ENCODE measurements at places on chromosomes 16 and 17. TPM values are rescaled to one million over a fixed set of nuclear protein-coding genes. Genes with fewer than 3 reads are reported as not detected.

DNA sequence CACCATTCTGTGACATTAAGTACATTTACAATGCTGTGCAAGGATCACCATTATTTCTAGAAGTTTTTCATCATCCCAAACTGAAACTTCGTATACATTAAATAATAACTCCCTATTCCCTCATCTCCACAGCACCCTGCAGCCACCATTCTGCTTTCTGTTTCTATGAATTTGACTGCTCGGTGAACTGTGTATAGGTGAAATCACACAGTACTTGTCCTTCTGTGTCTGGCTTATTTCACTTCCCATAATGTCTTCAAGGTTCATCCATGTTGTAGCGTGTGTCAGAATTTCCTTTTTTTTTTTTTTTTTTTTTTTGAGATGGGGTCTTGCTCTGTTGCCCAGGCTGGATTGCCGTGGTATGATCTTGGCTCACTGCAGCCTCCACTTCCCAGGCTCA, 20.4 kb downstream of the RAP1GAP2 start:
- no peak overlapping the region for H3K4me3 ChIP-seq
- H3K36me3 ChIP-seq = no peaks in the 10 kb centered on the region
- no peak for DNase-seq
- no peaks in the 10 kb centered on the region for H3K27me3 ChIP-seq
- no peak overlapping the region for H3K27ac ChIP-seq
- H3K4me1 ChIP-seq = peaks cover 10% of the 10 kb centered on the region

The PIMREG gene
- 57.0 TPM for total RNA-seq

The RAC3 gene
- total RNA-seq = 120 TPM

- no peaks in the 10 kb centered on the region for H3K4me1 ChIP-seq
- no peak for DNase-seq
- no peaks in the 10 kb centered on the region for H3K36me3 ChIP-seq
- H3K27me3 ChIP-seq = peaks cover 22% of the 10 kb centered on the region
- H3K27ac ChIP-seq = no peak overlapping the region
- no peak overlapping the region for H3K4me3 ChIP-seq
These were observed 209.7 kb upstream of the CACNG3 start for GRCh38 chr16:24046442-24046841.

The TMEM114 gene
- not detected for total RNA-seq

DNA sequence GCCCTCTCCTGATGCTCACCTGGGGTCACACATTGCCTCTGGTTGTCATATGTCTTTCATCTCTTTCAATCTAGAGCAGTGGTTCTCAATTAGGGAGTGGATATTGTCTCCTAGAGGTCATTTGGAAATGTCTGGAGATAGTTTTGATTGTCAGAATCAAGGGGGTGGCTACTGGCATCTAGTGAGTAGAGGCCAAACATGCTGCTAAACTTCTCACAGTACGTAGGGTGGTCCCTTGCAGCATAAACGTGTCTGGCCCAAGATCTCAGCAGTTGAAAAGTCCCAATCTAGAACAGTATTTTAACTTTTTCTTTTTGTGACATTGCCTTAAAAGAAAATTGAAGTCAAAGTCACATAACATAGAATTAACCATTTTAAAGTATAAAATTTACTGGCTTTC, 30.5 kb upstream of the SLC5A10 start:
- H3K4me3 ChIP-seq = no peak overlapping the region
- no peaks in the 10 kb centered on the region for H3K27me3 ChIP-seq
- peaks cover 10% of the 10 kb centered on the region for H3K4me1 ChIP-seq

- H3K4me1 ChIP-seq = peaks cover 27% of the 10 kb centered on the region
- no peak overlapping the region for H3K4me3 ChIP-seq
- H3K36me3 ChIP-seq = no peaks in the 10 kb centered on the region
- no peak for DNase-seq
These were observed 9.2 kb downstream of the ABCA3 start for GRCh38 chr16:2331199-2331930.

The PIPOX gene
- 1.8 TPM for total RNA-seq

DNA sequence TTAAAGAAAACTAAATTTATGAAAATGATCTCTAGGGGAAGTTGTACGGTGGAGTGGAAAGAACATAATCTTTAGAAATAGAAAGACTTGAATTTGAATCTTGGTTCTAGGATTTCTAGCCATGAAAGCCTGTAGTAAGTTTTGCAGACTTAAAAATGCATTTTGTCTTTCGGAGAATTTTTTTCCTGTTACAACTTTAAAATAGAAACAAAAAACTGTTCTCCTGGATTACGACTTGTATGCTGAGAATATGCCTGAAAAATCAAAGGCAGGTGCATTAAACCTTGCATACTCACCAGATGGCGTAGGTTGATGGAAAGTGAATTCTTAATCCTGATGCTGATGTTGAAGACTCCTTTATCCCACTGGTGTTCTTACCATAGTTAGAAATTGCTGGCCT, 7.5 kb upstream of the MPHOSPH6 start:
- H3K27ac ChIP-seq = no peak overlapping the region
- H3K4me1 ChIP-seq = no peaks in the 10 kb centered on the region
- H3K27me3 ChIP-seq = peaks cover 75% of the 10 kb centered on the region

Measured in HCT116 (cell line).